Globus pallidus (tissue), 1 donor: ENCODE measurements at places on chromosomes 3 and 15.
A peak's percentile ranks its signal among the peaks of the same experiment; 100 is the strongest.

DNA sequence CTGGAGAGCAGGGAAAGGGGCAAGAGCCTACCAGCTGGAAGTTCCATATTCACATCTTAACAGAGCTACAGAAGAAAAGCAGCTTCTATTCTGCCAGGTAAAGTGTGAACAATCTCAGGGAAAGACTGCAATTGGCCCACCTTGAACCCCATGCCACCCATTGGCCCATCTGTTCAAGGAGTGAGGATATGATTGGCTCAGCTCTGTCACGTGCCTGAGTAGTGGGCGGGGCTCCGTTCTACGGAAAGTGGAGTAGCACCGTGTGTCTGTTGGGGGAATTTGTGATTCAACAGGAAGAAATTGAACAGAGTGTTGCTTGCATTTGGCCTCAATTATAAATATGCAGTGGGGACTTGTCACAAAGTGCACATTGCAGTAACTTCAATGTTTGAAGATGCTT lies 81.8 kb downstream of the MINAR1 start:
- DNase-seq, result no peak

- peak; percentile 87 for DNase-seq
Observed at GRCh38 chr3:107117922-107118536, 259.2 kb upstream of the CCDC54 start.

DNA sequence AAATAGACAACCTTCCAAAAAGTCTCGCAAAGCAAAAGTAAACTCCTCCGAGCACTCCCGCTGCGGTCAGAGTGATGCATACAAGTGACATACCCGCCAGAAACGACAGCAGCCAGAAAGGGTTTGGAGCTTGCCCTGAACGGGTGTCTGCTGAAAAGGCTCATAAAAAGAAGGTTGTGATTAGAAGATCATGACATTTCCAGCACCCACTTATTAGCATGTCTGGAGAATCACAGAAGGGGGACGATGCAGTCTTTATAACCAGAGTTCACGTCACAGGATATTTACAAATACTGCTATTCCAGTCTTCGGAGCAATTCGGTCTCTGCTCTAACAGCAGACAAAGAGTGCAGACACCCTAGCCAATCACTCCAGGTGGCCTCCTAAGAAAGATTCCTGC lies 59.1 kb upstream of the FRMD4B start:
- DNase-seq, result peak; percentile 60

GRCh38 chr3:79032686-79033318 lies 735.0 kb downstream of the ROBO1 start:
- peak; percentile 72 for DNase-seq

DNA sequence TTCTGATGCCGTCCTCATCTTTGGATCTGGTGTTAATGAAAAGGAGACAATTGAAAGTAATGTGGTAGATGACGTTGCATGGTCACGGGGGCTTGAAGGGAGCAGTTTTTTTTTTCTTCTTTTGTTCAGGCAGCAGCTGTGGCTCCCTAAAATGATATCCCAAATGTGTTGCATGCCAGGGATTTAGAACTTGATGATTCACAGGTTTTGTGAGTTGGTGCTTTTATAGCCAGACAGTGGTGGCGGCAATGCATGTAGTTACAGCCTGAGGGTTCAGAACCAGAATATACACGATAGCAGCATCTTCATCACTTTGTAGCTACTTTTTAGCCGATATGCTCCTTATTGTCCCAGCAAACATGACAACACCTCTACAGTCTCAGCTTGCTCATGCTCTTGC lies 133.4 kb downstream of the CHST2 start:
- DNase-seq, result no peak

GRCh38 chr3:117350371-117350770 lies 640.8 kb downstream of the TUSC7 start:
- DNase-seq, result peak; percentile 35

DNA sequence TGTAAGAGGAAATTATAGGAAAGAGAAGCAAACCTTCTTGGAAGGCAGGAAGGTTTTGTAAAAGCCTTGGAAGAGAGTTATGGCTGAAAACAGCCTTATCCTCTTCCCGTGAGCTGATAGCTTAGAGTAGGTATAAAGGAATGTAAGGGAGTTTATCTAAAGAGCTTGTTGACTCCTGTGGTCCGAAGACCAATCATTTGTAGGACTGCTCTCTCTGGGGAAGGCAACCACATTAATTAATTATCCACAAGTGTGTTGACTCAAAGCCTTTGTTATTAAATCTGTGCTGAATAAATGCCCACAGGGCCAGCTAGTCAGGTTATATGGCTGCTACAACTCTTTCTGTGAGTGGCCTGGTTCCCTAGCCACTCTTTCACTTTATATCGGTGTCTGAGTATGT lies 452.1 kb upstream of the RASGRP1 start:
- DNase-seq, result no peak

DNA sequence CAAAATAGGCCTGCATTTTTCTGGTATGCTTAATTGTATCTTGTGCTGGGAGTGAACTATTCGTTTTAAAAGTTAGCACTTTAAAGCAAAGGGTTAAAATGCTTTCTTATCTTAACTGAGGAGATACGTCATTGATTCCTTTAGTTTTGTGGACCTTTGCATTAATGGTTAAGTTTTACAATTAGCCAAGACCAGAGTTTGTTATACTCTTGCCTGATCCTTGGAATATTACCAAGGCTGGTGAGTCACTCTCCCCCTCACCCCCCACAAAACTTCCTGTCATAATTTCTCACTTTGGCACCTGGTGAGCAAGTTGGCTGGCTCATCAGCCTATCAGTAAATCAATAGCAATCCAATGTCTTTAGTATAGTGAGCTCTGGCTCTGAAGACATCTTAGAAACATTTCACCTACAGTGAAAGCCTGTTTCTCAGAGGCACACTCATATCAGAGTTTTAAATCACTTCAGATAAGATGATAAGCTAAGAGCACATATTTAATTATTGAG lies 26.7 kb downstream of the SLC2A2 start:
- no peak for DNase-seq

DNA sequence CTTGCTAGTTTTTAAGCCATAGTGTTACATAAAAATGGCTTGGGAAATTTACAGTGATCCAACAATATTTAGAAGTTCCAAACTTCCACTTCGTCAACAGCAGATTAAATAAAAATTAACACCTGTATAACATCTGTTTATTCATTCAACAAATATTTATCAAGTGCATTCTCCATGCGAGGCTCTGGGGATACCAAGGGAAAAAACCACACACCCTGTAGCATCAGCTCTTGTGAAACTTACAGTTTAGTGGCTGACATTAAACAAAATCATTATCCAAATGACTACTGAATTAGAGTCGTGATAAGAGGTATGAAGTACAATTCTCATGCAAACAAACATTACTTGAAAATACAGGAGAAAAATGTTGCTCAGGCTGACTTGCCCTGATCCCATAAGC lies 122.9 kb downstream of the DLG1 start:
- no peak for DNase-seq

- DNase-seq, result no peak
Observed at GRCh38 chr3:132963786-132964185, 74.4 kb upstream of the TMEM108 start.

GRCh38 chr3:59845386-59845785 lies 795.6 kb upstream of the CFAP20DC start:
- no peak for DNase-seq

GRCh38 chr3:159947220-159947619 lies 41.4 kb upstream of the IL12A start:
- DNase-seq, result no peak

DNA sequence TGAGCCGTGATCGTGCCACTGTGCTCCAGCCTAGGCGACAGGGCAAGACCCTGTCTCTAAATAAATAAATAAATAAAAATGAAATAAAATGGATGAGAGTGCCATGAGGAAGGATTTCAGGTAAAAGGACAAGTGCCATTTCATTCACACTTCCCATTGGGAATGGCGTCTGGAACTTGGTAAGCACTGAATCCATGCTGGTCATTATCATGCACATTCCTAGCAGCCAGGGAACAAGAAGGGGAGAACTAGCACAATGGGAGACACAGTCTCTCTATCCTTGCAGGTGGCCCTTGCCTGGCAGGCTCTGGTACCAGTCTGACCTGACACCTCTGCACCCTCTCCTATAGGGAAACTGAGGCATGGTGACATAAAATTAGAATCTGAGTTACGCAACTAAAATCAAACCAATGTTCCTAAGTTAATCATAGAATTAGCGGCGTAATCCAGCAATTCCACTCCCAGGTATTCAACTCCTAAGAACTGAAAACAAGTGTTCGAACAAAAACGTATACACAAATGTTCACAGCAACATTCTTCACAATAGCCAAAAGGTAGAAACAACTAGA lies 70.8 kb upstream of the MFGE8 start:
- DNase-seq, result no peak
